ENCODE measurements at places on chromosomes 12 and 14.

GRCh38 chr14:36509069-36509917, 10.7 kb downstream of the NKX2-1 start:
- DNase-seq = no peak

DNA sequence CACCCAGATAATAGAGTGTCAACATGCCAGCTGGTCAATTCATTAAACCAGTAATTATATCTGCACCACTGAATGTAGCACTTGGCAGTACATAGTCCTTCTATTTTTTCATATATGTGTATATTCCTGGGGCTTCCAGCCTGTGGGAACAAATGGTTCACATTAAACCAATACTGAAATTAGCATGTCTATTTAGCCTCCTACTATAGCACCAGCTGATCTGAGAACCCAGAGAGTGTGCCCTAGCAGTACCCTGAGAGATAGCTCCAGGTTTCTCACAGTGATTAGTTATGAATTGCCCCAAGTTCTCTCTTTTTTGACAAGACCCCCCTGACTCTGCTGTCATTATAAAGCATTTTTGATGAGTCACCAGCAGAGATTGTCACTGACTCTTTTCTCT, 1097.3 kb upstream of the FLRT2 start:
- no peak for DNase-seq

GRCh38 chr12:42166501-42166900, 21.8 kb upstream of the GXYLT1 start:
- DNase-seq = no peak

GRCh38 chr12:98385641-98386040, 129.7 kb upstream of the TMPO start:
- DNase-seq = no peak

DNA sequence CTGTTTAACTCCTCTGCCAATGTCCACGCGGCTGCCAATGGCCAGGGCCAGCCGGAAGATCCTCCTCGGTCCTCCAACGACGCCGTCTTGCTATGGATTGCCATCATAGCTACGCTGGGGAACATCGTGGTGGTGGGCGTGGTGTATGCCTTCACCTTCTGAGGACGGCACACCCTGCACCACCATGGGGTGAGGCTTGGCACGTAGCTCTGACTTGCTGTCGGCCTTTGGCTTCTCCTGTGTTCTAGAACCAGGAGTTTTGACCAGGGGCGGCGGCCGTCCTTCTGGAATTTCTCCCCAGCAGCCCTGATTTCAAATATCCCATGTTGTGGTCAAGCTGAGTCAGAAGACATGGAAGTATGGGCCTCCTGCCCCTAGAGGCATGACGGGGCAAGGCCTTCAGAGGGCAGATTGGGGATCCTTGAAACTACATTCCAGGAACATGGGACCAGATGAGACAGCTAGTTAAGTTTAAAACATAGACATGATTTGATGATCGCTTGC, 47.5 kb downstream of the C14orf132 start:
- no peak for DNase-seq

- DNase-seq = no peak
Measured at GRCh38 chr12:49868449-49868848, 25.5 kb upstream of the BCDIN3D start.

DNA sequence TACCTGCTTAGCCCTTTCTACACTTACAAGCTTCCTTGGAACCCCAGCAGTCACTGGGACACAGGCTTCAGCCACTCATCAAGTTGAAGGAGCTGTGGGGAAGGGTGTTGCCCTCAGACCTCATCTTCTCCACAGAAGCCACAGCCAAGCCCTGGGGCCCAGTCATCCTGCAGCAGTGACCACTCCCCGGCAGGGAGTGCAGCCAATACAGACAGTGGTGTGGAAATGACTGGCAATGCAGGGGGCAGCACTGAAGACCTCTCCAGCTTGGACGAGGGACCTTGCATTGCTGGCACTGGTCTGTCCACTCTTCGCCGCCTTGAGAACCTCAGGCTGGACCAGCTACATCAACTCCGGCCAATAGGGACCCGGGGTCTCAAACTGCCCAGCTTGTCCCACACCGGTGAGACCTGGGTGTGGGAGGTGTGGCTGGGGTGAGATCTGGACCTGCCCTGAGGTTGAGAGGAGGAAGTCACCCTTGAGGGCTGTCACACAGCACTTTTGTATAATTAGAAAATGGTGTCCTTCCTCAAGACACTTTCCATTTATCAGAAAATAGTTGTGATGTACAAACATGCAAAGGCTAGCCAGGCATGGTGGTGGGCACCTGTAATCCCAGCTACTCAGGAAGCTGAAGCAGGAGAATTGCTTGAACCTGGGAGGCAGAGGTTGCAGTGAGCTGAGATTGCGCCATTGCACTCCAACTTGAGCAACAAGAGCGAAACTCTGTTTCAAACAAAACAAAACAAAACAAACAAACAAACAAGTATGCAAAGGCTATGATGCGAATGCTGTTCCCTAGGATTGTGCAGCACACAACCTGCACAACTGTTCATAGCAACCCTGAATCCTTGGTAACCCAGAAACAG, 9.9 kb downstream of the GLI1 start:
- DNase-seq = no peak

GRCh38 chr14:93889739-93890483, 37.2 kb upstream of the FAM181A start:
- no peak for DNase-seq

GRCh38 chr14:44616204-44616603, 109.1 kb upstream of the FSCB start:
- no peak for DNase-seq

DNA sequence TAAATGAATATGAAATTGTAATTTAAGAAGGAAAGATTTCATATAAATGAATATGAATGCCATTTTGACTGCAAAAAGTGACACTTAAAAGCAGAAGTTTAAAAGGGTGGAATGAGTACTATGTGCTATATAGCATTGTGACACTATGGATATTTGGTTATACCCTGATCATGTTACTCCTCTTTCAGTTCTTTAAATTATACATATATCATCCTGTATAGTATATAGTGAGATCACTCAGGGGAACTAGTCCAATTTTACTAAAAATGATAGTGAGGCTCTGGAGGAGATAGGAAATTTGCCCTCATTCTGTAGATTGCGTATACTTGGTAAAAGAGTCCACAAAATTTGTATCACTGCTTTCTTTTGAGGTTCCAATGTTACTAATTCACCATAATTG, 155.7 kb upstream of the BTG1 start:
- DNase-seq = no peak

Measured in activated CD4-positive, alpha-beta T cell treated with anti-CD3 and anti-CD28 coated beads for 4 hours (primary cell).